Occipital lobe (tissue), 3 donors: ENCODE measurements at places on chromosomes 3 and 15. TPM values are rescaled to one million over a fixed set of nuclear protein-coding genes. Genes with fewer than 3 reads are reported as not detected.

Gene CCR5
- total RNA-seq: 0.16 TPM

Gene GALK2
- 63.3 TPM for total RNA-seq

Gene GOLGA8O
- total RNA-seq: not detected

Gene FES
- 4.8 TPM for total RNA-seq

Gene PDE8A
- 26.0 TPM for total RNA-seq

Gene SMCO1
- not detected for total RNA-seq

Gene SLC22A14
- total RNA-seq: 0.31 TPM

Gene ATP13A5
- under 0.01 TPM for total RNA-seq

Gene ANKUB1
- 0.78 TPM for total RNA-seq

Gene MAGEL2
- 1.7 TPM for total RNA-seq

Gene MYH15
- total RNA-seq: 0.31 TPM
